Mesothelial cell of epicardium (in vitro differentiated cells): ENCODE measurements at places on chromosomes 3 and 15. TPM values are rescaled to one million over a fixed set of nuclear protein-coding genes. Genes with fewer than 3 reads are reported as not detected.

The GOLGA8Q gene
- total RNA-seq: 0.49 to 1.9 TPM (median 0.87 TPM) in 3 replicates

The CCDC39 gene
- total RNA-seq: not detected in 3 replicates

The PLSCR4 gene
- 9.4 to 10.4 TPM (median 9.9 TPM) in 3 replicates for total RNA-seq

DNA sequence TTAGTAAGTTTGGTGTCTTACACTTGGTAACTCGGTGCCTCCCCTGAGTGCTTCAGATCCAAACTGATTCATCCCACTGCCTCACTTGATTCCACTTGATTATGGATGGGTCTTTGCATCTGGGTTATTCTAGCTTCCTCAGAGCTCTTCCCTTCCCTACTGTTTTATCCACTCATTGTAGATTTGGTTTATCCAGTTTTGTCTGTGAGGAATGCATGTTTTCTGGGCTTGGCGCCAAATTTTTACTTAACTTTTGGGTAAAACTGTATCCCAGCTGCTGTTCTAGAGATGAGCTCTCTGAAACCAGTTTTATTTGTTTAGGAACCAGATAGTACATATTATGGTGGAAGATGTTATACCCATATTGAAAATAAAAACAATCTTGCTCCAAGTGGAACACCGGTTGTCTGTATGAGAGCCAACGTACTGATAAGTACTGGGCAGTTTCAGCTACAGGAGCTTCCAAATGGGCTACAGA lies 20.9 kb downstream of the RAD54L2 start:
- H3K36me3 ChIP-seq: no peaks in the 10 kb centered on the region
- H3K27ac ChIP-seq: peak overlapping the region; percentile 64
- no peak overlapping the region for H3K4me3 ChIP-seq
- H3K27me3 ChIP-seq: no peaks in the 10 kb centered on the region

- H3K27me3 ChIP-seq: peaks cover 30% of the 10 kb centered on the region
- H3K4me1 ChIP-seq: peaks cover 6% of the 10 kb centered on the region
- H3K36me3 ChIP-seq: no peaks in the 10 kb centered on the region
Observed at GRCh38 chr15:68570974-68571373, 7.8 kb upstream of the CORO2B start.

The CCR3 gene
- not detected in 3 replicates for total RNA-seq

DNA sequence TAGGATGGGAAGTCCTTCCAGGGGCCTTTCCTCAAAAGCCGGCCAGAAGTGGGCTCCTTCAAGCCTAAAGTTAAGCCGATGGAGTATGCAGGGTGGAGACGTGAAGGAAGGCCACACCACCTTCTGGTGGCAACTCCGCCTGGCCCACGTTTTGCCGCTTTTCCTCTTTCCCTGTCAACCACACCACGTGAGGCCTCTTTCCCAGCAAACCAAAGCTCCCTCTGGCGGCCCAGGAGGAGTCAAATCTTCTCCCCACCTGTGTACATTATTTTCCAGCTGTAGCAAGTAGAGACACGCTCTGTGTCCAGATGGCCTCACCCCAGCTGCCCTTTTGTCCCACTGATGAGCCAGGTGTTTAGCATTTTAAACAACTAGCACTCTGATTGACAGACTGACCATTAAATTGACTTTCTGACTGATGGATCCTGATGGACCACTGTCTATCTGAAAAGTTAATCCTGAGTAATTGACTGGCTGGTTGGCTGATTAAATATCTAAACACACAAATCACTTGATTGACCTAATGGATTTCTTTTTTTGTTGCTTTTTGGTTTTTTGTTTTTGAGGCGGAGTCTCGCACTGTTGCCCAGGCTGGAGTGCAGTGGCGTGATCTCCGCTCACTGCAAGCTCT lies 59.6 kb upstream of the ZBTB38 start:
- no peak overlapping the region for H3K4me3 ChIP-seq
- H3K27ac ChIP-seq: no peak overlapping the region
- peaks cover 22% of the 10 kb centered on the region for H3K4me1 ChIP-seq
- DNase-seq: no peak

DNA sequence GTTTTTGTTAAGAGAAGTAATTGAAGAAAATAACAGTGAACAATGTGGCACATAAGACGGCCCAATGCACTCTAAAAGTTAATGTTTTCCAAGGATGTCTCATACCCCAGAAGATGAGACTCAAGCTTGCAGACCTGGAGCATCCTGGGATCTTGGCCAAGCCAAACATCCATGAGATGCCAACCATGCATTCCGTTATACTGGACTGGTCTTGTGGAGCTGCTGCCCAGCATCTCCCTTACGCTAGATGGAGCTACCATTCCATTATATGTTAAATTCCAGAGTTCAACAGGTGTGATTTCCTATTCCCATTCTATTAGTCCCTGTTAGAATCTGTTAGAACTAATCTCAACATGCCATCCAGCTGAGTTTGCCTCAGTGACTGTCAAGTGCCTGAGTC lies 181.8 kb downstream of the PDCD6IP start:
- H3K4me3 ChIP-seq: no peak overlapping the region
- H3K4me1 ChIP-seq: no peaks in the 10 kb centered on the region
- peaks cover 15% of the 10 kb centered on the region for H3K27me3 ChIP-seq

- no peak overlapping the region for H3K27ac ChIP-seq
- no peaks in the 10 kb centered on the region for H3K36me3 ChIP-seq
Observed at GRCh38 chr15:92059036-92059970, 205.8 kb downstream of the SLCO3A1 start.

DNA sequence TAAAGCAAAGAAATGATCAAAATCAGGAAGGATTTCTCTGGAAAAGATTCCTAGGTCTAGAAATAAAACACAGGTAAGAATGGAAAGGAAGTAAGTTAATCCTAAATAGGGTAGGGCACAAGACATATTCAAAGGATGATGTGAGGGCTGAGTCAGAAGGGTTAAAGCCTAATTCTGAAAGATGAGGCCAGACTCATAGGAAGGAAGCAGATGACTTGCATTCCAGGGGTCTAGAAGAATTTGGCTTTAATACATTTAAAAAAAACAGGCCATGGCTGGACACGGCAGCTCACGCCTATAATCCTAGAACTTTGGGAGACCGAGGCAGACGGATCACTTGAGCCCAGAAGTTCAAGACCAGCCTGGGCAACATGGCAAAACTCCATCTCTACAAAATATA lies 3.2 kb downstream of the SSR3 start:
- no peaks in the 10 kb centered on the region for H3K27me3 ChIP-seq
- peak overlapping the region; percentile 6 for H3K27ac ChIP-seq
- peaks cover 48% of the 10 kb centered on the region for H3K4me1 ChIP-seq
- H3K4me3 ChIP-seq: no peak overlapping the region
- peaks cover 29% of the 10 kb centered on the region for H3K36me3 ChIP-seq

The EPHA3 gene
- 4.2 to 4.5 TPM (median 4.4 TPM) in 3 replicates for total RNA-seq

- H3K36me3 ChIP-seq: no peaks in the 10 kb centered on the region
- H3K4me1 ChIP-seq: peaks cover 34% of the 10 kb centered on the region
- peaks cover 15% of the 10 kb centered on the region for H3K27me3 ChIP-seq
- H3K27ac ChIP-seq: no peak overlapping the region
- H3K4me3 ChIP-seq: no peak overlapping the region
Observed at GRCh38 chr15:87755226-87755625, 501.3 kb downstream of the NTRK3 start.

The ZIC4 gene
- not detected in 3 replicates for total RNA-seq

The ERICH6 gene
- total RNA-seq: 0.24 to 0.68 TPM (median 0.65 TPM) in 3 replicates
